Fibroblast of skin of right biceps (primary cell): ENCODE measurements at places on chromosomes 4 and X.
A peak's percentile ranks its signal among the peaks of the same experiment; 100 is the strongest.

DNA sequence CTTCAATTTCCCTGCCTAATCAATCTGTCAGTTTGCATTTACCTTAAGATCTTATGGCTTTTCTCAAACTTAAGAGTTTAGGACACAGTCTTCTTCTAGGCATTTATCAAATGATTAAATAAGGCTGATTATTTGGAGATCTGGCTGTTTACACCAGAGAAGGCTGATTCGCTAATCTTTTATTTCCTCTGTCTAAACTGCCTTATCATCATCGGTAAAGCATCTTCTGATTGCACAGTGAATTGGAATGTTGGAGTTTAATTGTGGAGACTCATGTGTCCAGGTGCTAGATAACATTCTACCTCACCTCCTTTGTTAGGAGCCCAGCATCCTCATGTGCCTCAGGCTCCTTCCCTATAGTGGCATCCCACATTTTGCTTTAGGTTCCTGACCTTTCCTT lies 100.3 kb upstream of the DDIT4L start:
- peak; percentile 74 for DNase-seq

DNA sequence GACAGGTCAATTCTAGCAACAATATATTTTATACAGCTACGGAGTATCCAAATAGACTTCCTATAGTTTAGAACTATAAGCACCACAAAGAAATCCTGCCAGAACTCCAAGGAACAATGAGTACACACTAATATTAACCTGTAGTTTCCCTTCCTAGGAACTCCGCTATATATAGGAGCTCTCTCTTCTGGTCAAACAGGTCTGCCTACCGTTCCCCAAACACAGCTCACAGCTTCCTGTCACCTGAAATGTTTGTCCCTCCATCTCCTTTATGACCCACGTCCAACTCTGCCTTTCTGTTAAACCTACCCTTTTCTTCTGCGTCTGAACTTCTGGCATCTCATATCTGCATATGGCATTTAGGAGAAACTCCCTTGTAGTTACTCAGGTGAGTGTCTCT lies 10.5 kb upstream of the GJB1 start:
- no peak for DNase-seq

- peak; percentile 30 for DNase-seq
These were observed 83.7 kb downstream of the MGST2 start for GRCh38 chr4:139749338-139749737.

GRCh38 chr4:36773467-36773866 lies 471.1 kb upstream of the NWD2 start:
- no peak for DNase-seq

DNA sequence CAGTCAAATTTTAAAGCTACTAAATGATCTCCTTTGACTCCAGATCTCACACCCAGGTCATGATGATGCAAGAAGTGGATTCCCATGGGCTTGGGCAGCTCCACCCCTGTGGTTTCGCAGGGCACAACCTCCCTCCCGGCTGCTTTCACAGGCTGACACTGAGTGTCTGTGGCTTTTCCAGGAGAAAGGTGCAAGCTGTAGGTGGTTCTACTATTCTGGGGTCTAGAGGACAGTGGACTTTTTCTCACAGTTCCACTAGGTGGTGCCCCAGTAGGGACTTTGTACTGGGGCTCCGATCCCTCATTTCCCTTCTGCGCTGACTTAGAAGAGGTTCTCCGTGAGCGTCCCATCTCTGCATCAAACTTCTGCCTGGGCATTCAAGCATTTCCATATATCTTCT lies 845.2 kb downstream of the PCDH18 start:
- DNase-seq = no peak

- no peak for DNase-seq
These were observed 116.4 kb upstream of the PUDP start for GRCh38 chrX:7264399-7264798.

- no peak for DNase-seq
These were observed 424.9 kb downstream of the SH2D1A start for GRCh38 chrX:124771292-124771691.
